HT1080 (cell line): ENCODE measurements at places on chromosomes 12 and 14. TPM values are rescaled to one million over a fixed set of nuclear protein-coding genes. Genes with fewer than 3 reads are reported as not detected.

NTS gene
- total RNA-seq, result 0.56 TPM in 1 of 2 replicates, not detected in the other

PDE3A gene
- total RNA-seq, result 0.40 and 0.43 TPM in 2 replicates

RNASE3 gene
- total RNA-seq, result not detected in 2 replicates

WNT5B gene
- 29.2 and 31.4 TPM in 2 replicates for total RNA-seq

KLRB1 gene
- total RNA-seq, result not detected in 2 replicates

ESRRB gene
- 0.03 TPM in 1 of 2 replicates, not detected in the other for total RNA-seq

TC2N gene
- total RNA-seq, result not detected in 2 replicates

SLC25A47 gene
- total RNA-seq, result 0.37 TPM in 1 of 2 replicates, not detected in the other

DCN gene
- total RNA-seq, result not detected in 2 replicates

KRT74 gene
- total RNA-seq, result not detected in 2 replicates

CDK17 gene
- total RNA-seq, result 53.8 and 57.6 TPM in 2 replicates

TAS2R7 gene
- total RNA-seq, result not detected in 2 replicates

GRCh38 chr12:32777159-32777558 is 21.5 kb upstream of the YARS2 start:
- DNase-seq, result no peak

- DNase-seq, result no peak
Measured at GRCh38 chr12:53601296-53601847, 24.8 kb downstream of the ATF7 start.

GRCh38 chr12:59459966-59460660 is 135.7 kb upstream of the SLC16A7 start:
- peak; percentile 18 for DNase-seq

DNA sequence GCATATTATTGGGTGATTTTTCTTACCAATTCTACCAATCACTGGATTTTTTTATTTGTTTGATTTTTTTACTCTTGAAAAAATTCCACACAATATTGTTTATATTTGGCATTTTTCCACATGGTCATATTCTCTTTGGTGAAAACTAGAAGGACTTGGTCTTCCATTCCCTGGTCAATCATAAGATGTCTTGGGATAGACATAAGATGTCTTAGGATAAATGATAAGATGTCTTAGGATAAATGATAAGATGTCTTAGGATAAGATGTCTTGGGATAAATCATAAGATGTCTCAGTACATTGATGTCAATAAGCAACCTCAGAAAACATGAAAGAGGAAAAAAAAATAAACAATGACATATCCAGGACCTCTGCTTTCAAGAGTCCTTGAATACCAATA is 309.1 kb downstream of the LRFN5 start:
- DNase-seq, result no peak

- no peak for DNase-seq
Measured at GRCh38 chr12:129163861-129164260, 310.6 kb downstream of the GLT1D1 start.

GRCh38 chr12:125453751-125454150 is 388.5 kb downstream of the AACS start:
- no peak for DNase-seq

DNA sequence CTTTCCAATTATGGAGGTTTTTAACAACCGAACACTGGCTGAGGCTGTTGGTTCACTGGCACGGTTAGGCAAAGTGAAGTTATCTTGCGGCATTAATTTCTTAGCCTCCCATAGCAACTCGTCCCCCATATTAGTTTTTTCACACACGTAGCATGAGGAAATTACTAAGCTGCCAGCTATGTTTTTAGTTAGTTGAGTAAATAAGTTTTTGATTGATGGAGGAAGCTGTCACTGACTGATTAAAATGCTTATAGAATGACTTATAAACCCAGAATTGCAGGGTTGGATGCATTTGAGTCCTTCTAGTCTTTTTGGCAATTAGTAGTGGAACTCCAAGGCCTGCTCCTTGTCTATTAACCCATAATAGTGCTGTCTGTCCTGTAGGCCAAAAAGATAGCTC is 97.1 kb downstream of the ALG10 start:
- DNase-seq, result no peak

DNA sequence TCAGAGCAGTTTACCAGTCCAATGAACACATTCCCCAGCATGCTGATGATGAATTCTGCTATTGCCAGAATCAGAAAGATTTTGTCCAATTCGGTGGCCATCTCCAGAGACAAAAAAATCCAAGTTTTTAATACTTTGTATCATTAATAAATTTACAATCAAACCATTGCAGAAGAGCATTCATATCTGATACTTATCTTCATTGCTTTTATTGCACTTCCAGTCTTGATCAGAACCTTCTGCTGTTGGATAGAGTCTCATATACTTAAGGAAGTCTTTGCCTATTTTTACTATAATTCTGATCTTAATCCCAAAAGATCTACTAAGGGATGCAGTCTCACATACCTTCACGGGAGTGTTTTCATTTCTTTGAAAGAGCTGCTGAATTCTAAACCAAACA is at the start of gene TAS2R42:
TAS2R42 (minus strand) TSS at position 101 of the 400 bp plus-strand sequence; CDS start at position 101, 0 bp downstream.
- no peak for DNase-seq

DNA sequence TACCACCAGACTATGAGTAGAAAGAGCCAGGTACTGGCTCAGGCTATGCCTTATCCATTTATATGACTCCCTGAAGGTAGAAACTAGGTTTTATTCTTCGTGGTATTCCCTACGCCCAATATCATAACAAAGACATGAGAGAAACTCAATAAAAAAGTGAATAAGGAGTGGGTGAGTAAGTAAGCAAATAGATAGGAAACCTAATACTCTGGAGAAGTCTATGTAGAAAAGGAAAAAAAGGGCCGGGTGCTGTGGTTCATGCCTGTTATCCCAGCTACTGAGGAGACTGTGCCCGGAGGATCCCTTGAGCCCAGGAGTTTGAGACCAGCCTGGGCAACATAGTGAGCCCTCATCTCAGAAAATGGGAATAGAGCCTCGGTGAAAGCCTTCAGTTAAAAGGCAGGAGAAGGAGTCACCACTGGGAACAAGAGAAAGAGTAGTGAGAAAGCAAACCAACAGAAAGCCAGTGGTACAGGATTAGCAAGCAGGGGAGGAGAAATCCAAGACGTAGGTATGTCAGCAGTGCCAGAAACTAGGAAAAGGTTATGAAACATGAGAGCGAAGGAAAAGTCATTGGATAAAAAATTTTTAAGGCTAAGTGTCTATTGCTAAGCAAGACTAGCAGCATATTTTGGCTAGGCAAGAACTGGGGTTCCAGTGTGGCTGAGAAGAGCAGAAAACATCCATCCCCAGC is 6.0 kb upstream of the OR6J1 start:
- peak; percentile 59 for DNase-seq

- no peak for DNase-seq
Measured at GRCh38 chr12:93831374-93831773, 154.2 kb downstream of the CRADD start.

GRCh38 chr14:58118097-58118815 is 33.8 kb downstream of the ARMH4 start:
- DNase-seq, result peak; percentile 55
